Spinal cord (tissue), 10 donors: ENCODE measurements at places on chromosomes 2 and 18. TPM values are rescaled to one million over a fixed set of nuclear protein-coding genes. Genes with fewer than 3 reads are reported as not detected.

DNA sequence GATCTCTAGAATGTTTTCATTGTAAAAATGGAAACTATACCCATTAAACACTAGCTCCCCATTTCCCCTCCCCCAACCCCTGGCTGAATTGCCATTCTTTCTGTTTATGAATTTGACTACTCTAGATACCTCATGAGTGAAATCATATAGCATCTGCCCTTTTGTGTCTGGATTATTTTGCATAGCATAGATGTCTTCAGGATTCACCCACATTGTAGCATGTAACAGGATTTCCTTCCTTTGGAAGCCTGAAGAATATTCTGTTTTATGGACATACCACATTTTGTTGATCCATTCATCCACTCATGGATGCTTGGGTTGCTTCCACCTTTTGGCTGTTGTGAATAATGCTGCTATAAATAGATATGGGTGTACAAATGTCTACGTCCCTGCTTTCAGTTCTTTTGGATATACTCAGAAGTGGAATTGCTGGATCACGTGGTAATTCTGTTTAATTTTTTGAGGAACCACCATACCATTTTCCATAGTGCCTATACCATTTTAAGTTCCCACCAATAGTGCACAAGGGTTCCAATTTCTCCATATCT, 7.7 kb upstream of the ASB1 start:
- no peak for DNase-seq
- no peak overlapping the region for H3K27ac ChIP-seq
- peaks cover 19% of the 10 kb centered on the region for H3K36me3 ChIP-seq
- H3K27me3 ChIP-seq = no peaks in the 10 kb centered on the region

DNA sequence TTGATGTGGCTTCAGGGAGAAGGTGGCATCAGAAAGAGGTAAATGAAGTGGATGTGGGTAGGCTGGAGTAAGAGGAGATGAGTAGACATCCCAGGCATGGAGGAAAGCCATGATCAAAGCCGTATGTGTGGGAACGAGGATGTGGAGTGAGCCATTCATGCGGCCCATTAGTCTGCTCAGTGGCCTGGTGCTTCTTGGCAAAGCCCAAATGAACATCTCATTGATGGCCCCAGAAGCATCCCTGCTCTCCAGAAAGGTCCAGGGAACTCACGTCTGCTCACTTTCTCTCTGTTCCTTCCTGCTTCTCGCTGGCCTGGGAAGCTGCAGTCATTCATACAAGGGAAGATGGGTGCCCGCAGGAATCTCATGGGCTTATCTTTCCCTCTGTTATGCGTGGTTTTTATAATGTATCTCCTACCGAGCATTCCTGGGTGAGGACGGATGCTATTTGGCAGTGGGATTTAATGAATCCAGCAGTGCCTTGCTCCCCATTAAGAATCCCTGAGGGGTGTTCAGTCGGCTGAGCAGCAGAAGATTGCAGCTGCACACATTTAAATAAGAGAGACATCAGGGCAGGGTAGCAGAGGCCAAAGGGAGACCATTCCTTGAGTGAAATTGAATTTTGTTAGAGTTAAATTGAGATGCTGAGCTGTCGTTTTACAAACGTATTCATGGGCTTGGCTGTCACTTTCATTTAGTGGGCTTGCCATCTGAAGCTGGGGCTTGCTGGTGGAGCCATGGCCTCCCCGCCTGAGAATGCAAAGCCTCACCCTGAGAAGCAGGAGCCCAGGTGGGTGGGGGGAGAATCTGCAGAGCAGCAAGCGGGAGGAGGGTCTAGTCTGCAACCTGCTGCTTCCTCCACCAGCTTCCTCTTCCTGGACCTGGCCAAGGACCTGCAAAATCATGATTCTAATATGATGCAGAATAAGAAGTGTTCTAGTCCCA, 64.5 kb downstream of the LYPD1 start:
- H3K4me3 ChIP-seq = no peak overlapping the region
- peaks cover 11% of the 10 kb centered on the region for H3K4me1 ChIP-seq
- no peaks in the 10 kb centered on the region for H3K36me3 ChIP-seq

DNA sequence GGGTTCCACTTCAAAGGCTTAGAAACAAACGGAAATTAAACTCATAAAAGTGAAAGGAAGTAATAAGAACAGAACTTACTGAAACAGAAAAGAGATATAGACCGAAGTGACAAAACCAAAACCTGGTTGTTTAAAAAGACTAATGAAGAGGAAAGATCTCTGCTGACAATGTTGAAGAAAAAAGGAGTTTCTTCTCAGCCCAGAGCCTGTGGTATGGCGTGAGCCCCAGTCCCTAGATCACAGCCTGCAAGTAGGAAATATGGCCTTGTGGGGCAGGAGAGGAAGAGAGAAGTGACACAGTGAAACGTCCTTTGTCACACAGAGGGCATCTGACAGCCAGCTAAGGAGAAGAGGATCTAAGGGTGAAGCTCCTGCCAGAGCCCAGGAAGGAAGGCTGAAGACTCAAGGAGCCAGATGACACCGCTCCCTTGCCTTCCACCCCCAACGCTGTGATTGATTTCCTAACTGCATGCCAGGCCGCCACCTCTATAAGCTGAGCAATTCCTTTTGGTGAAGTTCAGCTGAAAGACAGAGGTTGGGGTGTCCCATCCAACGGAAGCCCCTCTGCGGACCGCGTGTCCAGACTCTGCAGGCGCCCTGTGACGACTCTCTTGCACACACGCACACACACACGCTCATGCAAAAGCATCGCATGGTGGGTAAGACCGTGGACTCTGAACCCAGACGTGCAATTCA, 141.1 kb downstream of the HDAC4 start:
- H3K27ac ChIP-seq = no peak overlapping the region
- peaks cover 6% of the 10 kb centered on the region for H3K36me3 ChIP-seq
- DNase-seq = no peak
- H3K27me3 ChIP-seq = no peaks in the 10 kb centered on the region
- H3K4me3 ChIP-seq = no peak overlapping the region

- no peaks in the 10 kb centered on the region for H3K27me3 ChIP-seq
- no peak overlapping the region for H3K4me3 ChIP-seq
- H3K36me3 ChIP-seq = no peaks in the 10 kb centered on the region
- no peaks in the 10 kb centered on the region for H3K4me1 ChIP-seq
- DNase-seq = no peak
Measured at GRCh38 chr18:54999016-54999415, 39.8 kb upstream of the CCDC68 start.

DNA sequence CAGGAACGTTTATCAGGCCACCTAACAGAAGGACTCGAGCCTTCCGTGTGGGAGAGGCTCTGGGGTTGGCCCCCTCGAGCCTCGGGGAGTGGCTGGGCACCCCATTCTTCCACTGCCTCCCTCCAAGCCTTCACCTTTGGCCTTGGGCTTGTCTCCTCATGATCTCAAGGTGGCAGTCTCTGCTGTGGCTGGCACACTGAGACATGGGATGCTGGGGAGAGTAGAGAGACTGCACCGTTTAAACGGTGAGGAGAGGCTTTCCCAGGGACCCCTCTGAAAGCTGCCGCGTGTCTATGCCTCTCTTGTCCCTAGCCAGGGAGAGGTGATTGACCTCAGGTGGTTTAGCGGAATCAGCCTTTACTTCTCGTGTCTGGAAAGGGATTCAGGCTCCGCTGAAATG, 71.0 kb downstream of the DCDC2C start:
- no peaks in the 10 kb centered on the region for H3K4me1 ChIP-seq
- no peaks in the 10 kb centered on the region for H3K27me3 ChIP-seq
- no peak for DNase-seq
- no peak overlapping the region for H3K4me3 ChIP-seq
- H3K36me3 ChIP-seq = no peaks in the 10 kb centered on the region
- no peak overlapping the region for H3K27ac ChIP-seq

- H3K4me3 ChIP-seq = no peak overlapping the region
- no peaks in the 10 kb centered on the region for H3K27me3 ChIP-seq
- H3K4me1 ChIP-seq = peaks cover 9% of the 10 kb centered on the region
- no peak for DNase-seq
Measured at GRCh38 chr2:235900631-235901030, 267.6 kb downstream of the GBX2 start.

DNA sequence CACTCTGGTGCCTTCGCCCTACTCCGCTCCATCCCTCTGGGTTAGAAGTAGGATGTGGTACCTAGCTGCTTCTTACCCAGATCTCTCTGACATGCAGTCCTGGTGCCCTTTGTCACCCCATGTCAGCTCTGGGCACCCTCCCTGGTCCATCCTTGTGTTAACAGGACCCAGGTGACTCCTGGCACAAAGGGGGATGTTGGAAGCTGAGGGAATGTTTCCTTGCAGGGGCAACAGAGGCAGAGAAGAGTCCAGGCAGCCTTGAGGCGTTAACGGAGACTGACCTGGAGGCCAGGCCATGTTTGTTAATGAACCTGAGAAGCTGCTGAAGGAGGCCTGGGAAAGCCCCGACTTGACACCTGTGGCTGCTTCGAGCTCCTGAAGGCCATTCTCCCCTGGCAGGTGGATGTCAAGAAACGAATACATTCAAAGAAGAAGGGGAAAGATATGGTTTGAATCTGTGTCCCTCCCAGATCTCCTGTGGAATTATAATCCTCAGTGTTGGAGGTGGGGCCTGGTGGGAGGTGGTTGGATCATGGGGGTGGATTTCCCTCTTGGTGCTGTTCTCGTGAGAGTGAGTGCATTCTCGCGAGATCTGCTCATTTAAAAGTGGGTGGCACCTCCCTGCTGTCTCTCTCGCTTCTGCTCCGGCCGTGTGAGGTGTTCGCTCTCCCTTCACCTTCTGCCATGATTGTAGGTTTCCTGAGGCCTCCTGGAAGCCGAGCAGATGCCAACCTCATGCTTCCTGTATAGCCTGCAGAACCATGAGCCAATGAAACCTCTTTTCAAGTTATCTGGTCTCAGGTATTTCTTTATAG, 31.4 kb downstream of the NPPC start:
- no peaks in the 10 kb centered on the region for H3K36me3 ChIP-seq
- no peak overlapping the region for H3K4me3 ChIP-seq
- H3K27ac ChIP-seq = no peak overlapping the region
- DNase-seq = no peak
- no peaks in the 10 kb centered on the region for H3K4me1 ChIP-seq
- no peaks in the 10 kb centered on the region for H3K27me3 ChIP-seq

- H3K4me3 ChIP-seq = no peak overlapping the region
- no peaks in the 10 kb centered on the region for H3K36me3 ChIP-seq
- peaks cover 3% of the 10 kb centered on the region for H3K4me1 ChIP-seq
Measured at GRCh38 chr2:237012004-237012403, 73.7 kb upstream of the COPS8 start.

DNA sequence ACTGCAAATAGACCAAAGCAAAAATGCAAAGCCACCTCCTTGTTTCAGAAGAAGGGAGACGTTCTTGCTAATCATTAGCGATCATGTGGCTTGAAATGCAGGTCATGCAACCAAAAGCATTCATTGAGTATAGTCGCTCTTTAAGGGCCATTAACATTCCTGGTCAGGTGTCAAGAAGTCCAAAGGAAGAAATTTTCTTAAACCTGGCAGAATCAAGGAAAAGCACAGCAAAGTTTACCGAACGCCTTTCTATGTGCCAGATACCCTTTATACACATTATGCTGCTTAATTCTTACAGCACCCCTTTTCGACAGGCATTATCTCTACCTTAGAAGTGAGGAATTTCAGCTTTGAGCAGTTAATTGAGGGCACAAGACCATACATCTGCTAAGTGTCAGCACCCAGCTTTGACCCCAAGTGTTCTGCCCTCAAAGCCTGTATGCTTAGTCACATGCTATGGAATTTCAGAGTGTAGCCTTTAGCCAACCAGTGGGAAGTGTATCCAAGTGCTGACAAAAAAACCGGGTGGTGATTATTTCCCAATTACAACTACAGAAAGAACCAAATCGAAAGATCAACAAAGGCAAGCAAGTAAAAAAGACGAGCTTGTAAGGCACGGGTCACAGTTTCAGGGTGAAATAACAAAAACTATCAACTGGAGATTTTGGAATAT, 70.8 kb downstream of the EPHA4 start:
- peaks cover 4% of the 10 kb centered on the region for H3K4me1 ChIP-seq
- no peaks in the 10 kb centered on the region for H3K36me3 ChIP-seq
- no peaks in the 10 kb centered on the region for H3K27me3 ChIP-seq
- H3K4me3 ChIP-seq = no peak overlapping the region

DNA sequence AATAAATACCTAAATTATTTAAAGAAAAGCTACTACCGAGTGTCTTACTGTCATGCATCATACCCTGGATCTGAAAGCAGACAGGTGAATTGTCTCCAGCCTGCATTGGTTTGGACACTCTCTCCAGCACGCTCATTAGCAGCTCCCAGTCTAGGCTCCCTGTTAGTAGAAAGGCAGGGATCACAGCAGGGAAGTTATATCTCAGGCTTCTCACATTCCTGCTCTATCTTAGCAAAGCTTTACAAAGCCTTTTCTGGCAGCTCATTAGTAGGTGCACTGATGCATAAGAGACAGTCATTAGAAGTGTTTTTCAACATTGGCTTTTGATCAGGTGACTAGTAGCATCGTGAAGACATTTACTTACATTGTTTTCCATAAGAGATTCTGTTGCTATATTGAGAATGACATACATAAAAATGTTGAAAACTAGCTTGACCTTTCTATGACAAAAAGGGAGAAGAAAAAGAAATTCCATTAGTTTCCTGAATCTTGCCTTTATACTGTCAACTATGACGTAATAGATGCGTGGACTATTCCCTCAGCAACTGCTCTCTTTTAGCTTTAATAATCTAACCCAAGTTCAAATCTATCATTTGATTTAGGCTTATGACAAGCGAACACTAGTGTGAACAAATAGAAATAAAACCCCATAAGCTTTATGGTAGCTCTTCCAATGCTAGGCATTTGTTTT, 408.7 kb upstream of the KCNH7 start:
- H3K36me3 ChIP-seq = no peaks in the 10 kb centered on the region
- no peak for DNase-seq
- H3K4me3 ChIP-seq = no peak overlapping the region
- H3K27me3 ChIP-seq = no peaks in the 10 kb centered on the region
- no peak overlapping the region for H3K27ac ChIP-seq

- DNase-seq = no peak
- H3K27ac ChIP-seq = no peak overlapping the region
- no peaks in the 10 kb centered on the region for H3K4me1 ChIP-seq
- H3K4me3 ChIP-seq = no peak overlapping the region
- H3K27me3 ChIP-seq = no peaks in the 10 kb centered on the region
Measured at GRCh38 chr2:226308986-226309385, 490.6 kb downstream of the IRS1 start.

DNA sequence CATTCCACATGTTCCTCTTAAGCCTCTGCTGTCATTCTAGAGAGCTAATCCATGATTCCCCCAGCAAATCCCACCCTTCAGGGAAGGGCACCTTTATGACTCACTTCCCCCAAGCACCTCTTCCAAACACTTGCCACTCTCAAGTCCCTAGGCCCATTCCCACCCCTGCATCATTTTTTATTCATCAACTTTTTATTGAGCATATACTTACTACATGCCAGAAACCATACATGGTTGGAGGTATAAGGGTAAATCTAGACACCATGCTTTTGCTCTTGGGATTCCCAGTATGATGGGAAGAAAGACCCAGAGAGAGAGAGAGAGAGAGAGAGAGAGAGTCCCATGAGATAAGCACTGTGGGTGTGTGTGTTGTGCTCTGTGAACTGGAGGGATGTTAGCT, 87.9 kb downstream of the MAPK4 start:
- no peak for DNase-seq
- H3K36me3 ChIP-seq = no peaks in the 10 kb centered on the region
- no peaks in the 10 kb centered on the region for H3K27me3 ChIP-seq
- H3K27ac ChIP-seq = no peak overlapping the region

GRCh38 chr2:85712336-85712735, 18.2 kb downstream of the GNLY start:
- no peaks in the 10 kb centered on the region for H3K27me3 ChIP-seq
- peaks cover 28% of the 10 kb centered on the region for H3K4me1 ChIP-seq
- H3K27ac ChIP-seq = no peak overlapping the region
- no peak overlapping the region for H3K4me3 ChIP-seq
- H3K36me3 ChIP-seq = no peaks in the 10 kb centered on the region
- no peak for DNase-seq

The SPC25 gene
- total RNA-seq = 9.4 TPM

The MAP3K2 gene
- total RNA-seq = 51.0 TPM

The SLC4A3 gene
- 18.7 TPM for total RNA-seq

The CCDC121 gene
- 12.8 TPM for total RNA-seq

The NT5C1B gene
- not detected for total RNA-seq
